Activated CD4-positive, alpha-beta T cell treated with anti-CD3 and anti-CD28 coated beads, Interleukin-2, Interleukin-4, amounts not matched to agents 100 ng/mL and 50 ng/mL, durations not matched to agents 16 hours and 8 hours (primary cell): ENCODE measurements at places on chromosomes 6 and 20.

DNA sequence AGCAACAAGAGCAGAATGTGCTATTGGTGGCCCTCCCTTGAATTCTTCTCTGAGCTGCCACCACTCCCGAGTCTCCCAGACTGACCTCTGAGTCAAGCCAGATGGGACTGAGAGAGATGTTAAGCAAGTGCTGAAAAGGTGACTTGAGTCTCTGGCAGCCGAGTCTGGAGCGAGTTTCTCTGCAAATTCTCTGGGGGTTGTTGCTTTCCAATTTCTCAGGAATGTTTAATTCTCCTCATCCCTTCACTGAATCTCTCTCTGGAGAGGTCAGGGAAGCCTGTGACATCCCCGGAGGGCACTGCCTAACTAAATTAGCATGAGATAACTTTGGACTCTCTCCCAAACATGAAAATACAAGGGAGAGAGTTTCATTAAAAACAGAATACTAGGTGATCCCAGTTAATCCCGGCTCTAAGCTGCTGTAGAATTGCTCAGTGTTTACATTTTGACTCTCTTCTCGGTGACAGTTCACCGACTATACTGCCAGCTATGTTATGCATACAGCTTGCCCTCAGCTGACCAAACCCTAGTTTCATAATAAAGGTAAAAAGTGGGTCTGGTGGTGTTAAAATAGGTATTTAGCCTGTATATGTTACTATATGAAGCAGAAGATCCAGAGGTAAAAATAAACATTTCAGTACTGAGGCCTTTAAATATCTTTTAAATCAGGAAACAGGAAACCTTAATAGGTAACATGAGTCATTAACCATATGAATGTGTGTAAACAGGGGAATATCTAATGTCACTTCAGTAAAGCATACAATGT lies 157.9 kb downstream of the FOXC1 start:
- DNase-seq: no peak

GRCh38 chr6:5424726-5425125 lies 163.4 kb downstream of the FARS2 start:
- no peak for DNase-seq

GRCh38 chr6:130326496-130326895 lies 39.3 kb upstream of the TMEM200A start:
- DNase-seq: no peak

GRCh38 chr20:20489054-20489453 lies 121.2 kb downstream of the INSM1 start:
- peak; percentile 58 for DNase-seq

- DNase-seq: no peak
Observed at GRCh38 chr20:516799-517198, 26.8 kb downstream of the CSNK2A1 start.

DNA sequence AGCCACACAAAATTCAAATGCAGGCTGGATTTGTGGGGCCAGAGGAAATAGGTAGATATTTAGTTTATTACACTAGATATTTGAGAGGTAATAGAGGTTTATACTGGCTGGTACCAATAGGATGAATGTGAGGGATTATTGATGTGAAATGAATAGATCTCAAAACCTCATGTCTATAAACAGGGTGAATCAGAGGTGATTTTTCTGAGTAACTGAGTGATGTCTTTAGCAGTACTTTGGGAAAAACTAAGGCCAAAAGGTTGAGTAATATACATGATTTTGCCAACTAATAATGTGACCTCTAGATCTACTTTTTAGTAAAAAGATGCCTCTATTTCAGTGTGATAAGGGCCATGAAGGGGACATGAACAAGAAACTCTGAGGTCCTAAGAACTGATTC lies 86.8 kb downstream of the HAO1 start:
- no peak for DNase-seq

- DNase-seq: peak; percentile 10
Observed at GRCh38 chr6:96468681-96469224, 52.9 kb upstream of the UFL1 start.

DNA sequence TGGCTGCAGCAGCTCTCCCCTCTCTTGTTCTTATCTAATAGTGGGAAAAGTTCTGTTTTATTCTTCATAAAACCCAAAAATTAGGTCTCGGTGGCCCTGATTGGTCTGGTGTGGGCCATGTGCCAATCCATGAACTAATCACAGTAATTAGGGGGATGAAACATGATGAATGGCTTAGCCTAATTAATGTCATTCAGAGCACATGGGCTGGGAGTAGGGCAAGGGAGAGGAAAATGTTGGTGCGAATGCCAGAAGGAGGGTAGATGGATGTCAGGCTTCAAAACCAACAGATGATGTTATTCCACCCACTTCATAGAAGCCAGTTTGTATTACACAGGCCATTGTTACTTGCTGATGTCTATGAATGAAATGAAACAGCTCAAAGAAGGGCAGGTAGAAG lies 46.5 kb downstream of the PLEKHG1 start:
- no peak for DNase-seq

- DNase-seq: no peak
Observed at GRCh38 chr6:118606858-118607257, 44.5 kb downstream of the CEP85L start.

DNA sequence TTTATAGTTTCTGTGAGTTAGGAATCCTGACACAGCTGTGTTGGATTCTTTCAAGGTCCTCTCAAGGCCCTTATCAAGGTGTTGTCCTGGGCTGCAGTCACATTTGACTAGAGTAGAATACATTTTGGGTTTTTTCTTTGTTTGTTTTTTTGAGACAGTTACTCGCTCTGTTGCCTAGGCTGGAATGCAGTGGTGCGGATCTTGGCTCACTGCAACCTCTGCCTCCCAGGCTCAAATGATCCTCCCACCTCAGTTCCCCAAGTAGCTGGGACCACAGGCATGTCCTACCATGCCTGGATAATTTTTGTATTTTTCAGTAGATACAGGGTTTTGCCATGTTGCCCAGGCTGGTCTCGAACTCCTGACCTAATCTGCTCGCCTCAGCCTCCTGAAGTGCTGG lies 15.7 kb downstream of the NFYA start:
- DNase-seq: no peak

- no peak for DNase-seq
Observed at GRCh38 chr6:168134560-168135201, 55.7 kb upstream of the FRMD1 start.

DNA sequence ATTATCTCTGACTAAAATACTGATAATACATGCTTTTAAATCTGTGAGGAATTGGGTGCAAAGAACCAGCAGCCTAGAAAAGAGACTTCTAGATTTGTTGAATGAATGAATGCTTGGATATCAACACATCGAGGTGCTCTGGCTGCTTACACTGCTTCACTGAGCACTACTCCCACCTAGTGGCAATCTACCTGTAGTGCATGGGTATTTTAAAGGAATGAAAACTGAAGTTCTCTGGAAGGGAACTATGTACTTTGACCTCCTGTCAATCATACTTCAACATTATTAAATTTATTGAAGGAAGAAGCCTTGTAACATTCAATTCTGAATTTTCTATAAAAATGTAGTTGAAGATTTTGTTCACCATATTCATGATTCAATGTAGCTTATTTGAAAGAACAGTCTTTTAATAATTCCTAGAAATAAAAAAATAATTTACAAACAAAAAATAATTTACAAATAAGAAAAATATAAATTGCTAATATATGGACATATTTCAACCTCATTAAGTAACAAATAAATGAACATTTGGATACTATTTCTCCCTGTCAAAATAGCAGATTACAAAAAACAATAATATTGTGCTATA lies 111.2 kb upstream of the MMS22L start:
- peak; percentile 66 for DNase-seq

- no peak for DNase-seq
Observed at GRCh38 chr6:33633084-33633461, 12.0 kb downstream of the ITPR3 start.

- DNase-seq: no peak
Observed at GRCh38 chr6:35296931-35297600, 552 bp upstream of the DEF6 start.

GRCh38 chr20:896501-897025 lies 19.6 kb downstream of the ANGPT4 start:
- DNase-seq: no peak

GRCh38 chr6:40640599-40641227 lies 53.5 kb upstream of the LRFN2 start:
- DNase-seq: peak; percentile 3

- peak; percentile 30 for DNase-seq
Observed at GRCh38 chr20:46767127-46767761, 57.8 kb downstream of the SLC2A10 start.

- DNase-seq: no peak
Observed at GRCh38 chr20:4046311-4046924, 31.1 kb upstream of the RNF24 start.

- DNase-seq: no peak
Observed at GRCh38 chr6:126127659-126128058, 141.3 kb downstream of the TRMT11 start.

DNA sequence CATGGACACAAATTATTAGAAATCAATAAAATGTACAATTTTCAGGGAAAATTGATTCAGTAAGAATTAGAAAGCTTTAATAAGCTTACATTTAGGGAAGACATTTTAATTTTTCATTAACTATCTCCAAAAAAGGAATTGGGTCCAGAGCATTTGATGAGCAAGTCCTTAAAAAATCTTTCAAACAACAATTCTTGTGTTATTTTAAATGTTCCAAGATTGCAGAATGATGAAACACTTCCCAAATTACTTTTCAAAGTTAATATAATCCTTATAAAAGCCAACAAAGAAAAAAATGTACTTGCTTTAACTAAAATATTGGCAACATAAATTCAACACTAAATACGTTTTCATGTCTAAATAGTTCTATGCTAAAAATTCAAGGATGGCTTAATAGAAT lies 102.0 kb downstream of the ADAT2 start:
- DNase-seq: no peak

- DNase-seq: no peak
Observed at GRCh38 chr6:110282412-110282811, 75.7 kb downstream of the METTL24 start.

- no peak for DNase-seq
Observed at GRCh38 chr20:23647346-23647745, 9.6 kb upstream of the CST3 start.

DNA sequence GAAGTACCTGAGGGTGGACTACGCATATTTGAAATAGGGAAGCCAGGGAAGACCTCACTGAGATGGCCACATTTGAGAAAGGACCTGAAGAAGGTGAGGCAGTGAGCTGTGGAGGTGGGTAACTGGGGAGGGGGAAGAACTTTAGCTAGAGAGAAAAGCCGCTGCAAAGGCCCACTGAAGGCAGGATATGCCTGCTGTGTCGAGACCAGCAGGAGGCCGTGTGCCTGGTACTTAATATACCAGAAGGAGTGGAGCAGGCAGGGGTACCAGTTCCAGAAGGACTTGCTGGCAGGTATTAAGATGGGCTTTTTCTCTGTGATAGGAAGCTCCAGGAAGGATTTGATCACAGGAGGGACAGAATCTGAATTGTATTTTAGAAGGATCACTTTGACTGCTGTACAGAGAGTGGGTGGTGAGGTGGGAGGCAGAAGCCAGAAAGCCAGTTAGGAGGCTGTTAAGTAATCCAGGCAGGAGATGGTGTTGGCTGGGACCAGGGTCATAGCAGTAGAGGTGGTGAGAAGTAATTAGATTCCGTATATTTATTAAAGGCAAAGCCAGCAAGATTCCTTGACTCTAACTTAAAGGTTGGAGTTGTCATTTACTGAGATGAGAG lies 54.2 kb upstream of the FANCE start:
- no peak for DNase-seq

DNA sequence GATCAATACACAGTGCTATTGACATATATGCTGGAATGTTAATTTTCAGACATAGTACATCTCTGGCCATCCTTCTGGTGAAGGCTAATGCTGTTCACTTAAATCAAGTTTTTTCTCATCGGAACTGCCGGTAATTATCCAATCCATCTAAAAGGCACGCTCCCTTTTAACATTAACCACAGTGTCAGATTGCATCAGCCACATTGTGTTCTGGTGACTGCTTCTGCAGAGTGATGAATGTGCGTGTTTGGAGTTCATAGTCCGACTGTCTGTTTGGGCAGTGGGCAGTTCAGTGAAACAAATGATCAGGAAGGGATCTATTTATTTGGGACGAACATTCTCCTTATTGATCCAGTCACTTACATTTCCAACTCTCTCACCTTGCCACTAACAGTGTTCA lies 49.5 kb downstream of the SOBP start:
- no peak for DNase-seq

DNA sequence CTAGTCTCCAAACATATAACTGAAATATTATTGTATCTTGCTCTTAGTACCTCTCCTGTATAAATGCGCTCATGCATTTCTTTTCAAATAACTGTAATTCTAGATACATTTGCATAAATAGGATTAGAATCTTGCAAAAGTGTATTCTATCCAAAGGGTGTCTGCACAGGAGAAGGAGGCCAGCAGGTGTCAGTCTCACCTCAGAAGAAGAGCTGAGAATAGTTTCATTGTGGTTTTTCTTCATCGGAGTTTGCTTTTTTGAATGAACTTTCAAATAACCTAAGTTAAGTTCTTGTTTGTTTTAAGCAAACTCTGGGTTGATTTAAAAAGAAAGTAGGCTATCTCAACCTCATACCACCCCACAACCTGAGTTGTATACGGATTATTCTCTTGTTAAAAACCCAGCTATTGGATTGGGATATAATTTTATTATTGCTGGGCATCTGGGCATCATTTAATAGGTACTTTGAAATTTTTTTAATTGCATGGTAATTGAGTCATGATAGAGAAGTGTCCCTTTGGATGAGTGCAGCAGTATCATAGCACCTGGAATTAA lies 125.0 kb upstream of the MLIP start:
- DNase-seq: peak; percentile 10

GRCh38 chr6:34865107-34865506 lies 22.7 kb downstream of the TAF11 start:
- no peak for DNase-seq

GRCh38 chr20:8803065-8803464 lies 265.8 kb upstream of the PLCB4 start:
- DNase-seq: no peak

GRCh38 chr20:57897156-57897874 lies 187.5 kb upstream of the PMEPA1 start:
- DNase-seq: no peak

- DNase-seq: no peak
Observed at GRCh38 chr6:134550604-134551003, 232.7 kb upstream of the SGK1 start.

DNA sequence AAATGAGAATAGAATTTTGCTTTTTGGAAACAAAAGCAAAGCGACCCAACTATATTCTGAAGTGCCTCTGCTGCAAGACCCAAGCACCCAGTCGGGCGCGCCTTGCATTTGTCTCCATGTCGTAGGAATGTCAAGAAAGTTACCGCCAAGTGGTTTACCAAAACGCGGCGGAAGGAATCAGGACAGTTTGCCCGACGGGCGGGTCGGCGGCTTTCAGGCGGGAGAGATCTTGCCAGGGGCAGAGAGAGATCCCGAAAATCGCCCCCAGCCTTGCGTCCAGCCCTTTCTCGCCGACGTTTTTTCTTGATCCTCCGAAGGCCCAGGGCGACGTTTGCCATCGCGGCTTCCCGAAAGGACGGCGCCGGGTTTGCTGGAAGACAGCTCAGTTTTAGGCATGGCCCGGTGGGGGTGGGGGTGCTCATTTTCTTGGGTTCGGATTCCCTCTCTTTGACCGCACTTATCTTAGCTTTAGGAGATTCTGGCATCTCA lies 4.0 kb upstream of the LIN28B start:
- no peak for DNase-seq

- no peak for DNase-seq
Observed at GRCh38 chr6:43375693-43376092, 6.2 kb upstream of the ZNF318 start.
